Bronchial epithelial cell (primary cell): ENCODE measurements at places on chromosomes 5 and 9. TPM values are rescaled to one million over a fixed set of nuclear protein-coding genes. Genes with fewer than 3 reads are reported as not detected.

Gene KIF20A
- total RNA-seq, result under 0.01 TPM in 2 replicates

DNA sequence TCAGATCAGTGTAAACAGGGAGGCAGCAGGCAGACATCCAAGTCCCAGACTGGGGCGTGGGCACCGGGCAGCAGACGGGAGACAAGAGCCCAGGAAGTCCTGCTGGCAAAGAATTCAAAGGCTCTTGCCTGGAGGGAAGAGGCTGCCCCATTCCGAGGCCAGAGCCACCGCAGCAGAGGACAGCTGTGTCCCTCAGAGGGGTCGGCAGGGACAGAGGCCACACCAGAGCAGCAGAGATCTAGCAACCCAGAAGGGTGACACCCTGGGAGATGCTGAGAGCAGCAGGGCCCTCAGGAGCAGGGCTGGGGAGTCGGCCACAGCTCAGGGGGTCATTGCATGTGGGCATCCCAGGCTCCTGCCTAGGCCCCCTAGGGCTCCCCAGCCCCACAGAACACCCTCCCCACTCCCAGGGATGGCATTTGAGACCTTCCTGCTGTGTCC is 29.1 kb downstream of the ADAMTS2 start:
- DNase-seq, result no peak

DNA sequence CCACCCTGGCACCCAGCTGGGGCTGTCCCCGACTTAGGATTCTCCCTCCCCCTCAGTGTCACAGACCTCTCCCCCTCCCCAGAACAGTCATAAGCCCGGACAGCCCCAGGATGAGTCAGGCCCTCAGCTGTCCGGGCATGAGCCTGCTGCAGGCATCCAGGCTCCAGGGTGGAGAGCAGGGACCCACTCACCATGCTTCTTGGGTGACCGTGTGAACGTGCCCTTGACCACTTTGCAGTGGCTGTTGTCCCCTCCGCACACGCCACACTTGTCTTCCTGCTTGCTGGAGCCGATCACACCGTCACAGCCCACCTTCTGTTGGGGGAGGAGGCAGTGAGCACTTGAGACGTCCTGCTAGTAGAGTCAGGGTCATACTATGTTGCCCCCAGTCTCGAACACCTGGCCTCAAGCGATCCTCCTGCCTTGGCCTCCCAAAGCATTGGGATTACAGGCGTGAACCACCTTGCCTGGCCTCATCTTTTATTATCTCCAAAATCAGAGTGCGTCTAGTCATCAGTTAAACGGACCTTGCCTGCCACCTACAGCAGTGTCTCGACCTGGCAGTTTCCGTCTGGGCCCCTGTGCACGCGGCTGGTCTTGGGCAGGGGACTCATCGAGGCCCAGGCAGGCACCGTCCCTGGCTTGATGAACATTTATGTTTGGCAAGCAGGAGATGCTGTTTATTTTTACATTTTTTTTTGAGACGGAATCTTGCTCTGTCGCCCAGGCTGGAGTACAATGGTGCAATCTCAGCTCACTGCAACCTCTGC is 72.6 kb downstream of the ZNF354C start:
- no peak for DNase-seq

GRCh38 chr5:135584276-135584675 is 5.5 kb upstream of the CXCL14 start:
- no peak for DNase-seq

Gene POLR3G
- 7.4 and 7.9 TPM in 2 replicates for total RNA-seq

Gene PCDHB15
- under 0.01 and 0.51 TPM in 2 replicates for total RNA-seq
